ENCODE measurements at places on chromosomes 12 and 14. TPM values are rescaled to one million over a fixed set of nuclear protein-coding genes. Genes with fewer than 3 reads are reported as not detected.

DNA sequence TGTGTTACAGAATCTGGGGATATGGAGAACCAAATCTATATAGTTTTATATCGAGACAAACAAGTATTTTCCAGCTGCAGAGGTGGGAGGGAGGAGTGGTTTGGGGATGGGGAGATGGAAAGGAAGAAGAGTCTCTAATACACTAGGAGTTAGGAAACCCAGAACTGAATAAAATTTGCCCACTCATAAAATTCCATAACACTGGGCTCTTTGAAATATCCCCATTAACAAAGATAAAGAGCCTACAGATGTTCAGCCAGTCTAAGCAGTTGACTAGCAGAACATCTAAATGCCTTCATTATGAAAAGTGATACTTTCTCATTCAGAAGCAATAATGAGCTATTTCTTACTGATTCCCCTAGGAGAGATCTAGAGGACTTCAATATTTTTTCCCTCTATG, 151.7 kb upstream of the GZMB start:
- no peak for DNase-seq

- DNase-seq = no peak
Observed at GRCh38 chr14:95936041-95936440, 59.4 kb downstream of the TUNAR start.

Gene TAPBPL
- 51.4 TPM for total RNA-seq

DNA sequence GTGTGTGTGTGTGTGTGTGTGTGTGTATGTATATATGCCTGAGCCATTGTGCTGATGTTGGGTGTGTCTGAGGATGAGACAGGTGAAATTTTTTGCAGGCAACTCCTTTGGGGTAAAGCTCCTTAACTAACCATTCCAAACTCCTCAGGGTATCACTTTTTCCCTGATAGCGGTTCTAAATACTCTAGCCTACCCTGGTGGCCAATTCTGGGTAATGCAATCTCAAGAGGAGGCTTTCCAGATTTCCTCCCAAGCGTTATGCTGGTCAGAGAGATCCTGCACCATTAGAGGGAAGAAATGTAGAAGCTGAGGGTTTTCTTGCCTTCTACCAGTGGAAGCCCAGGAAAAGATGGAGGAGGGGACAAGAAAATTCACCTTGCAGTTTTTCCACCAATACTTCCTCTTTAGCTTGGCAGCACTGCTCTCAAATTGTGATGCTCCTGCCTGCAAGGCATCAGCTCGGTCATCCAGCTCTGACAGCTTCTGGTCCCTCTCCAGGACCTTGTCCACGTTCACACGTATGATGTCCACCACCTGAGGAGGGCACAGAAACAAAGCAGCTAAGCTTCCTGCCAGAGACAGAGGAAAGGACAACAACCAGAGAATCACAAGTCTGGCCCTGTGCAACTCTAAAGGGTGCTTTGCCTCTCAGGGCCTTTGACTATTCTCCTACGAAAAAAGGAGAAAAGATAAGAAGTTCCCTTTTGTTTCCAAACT, 4.9 kb downstream of the VAMP1 start:
- DNase-seq = peak; percentile 85

Gene HHIPL1
- not detected for total RNA-seq

GRCh38 chr14:103239751-103240150, 94.3 kb upstream of the EIF5 start:
- no peak for DNase-seq

Gene BICDL1
- total RNA-seq = 37.1 TPM

DNA sequence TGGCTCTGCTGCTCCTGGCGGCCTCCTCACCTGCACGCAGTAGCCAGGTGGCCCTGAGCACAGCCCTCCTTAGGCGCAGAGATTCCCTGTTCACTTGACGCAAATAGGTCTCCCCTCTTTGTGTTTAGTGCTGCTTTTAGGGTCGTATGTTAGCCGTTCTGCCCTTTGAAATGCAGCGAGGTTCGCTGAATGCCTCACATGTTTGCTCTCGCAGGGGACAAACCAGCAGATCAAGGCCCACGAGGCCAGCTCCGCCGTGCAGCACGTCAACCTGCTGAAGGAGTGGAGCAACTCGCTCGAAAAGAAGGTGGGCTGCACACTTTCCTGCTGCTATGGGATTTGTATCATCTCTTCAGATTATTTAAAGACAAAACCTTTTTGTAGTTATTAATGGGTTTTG, 31.4 kb upstream of the AMN start:
- DNase-seq = no peak

- peak; percentile 74 for DNase-seq
Observed at GRCh38 chr12:2682296-2683251, 112.2 kb upstream of the FKBP4 start.

DNA sequence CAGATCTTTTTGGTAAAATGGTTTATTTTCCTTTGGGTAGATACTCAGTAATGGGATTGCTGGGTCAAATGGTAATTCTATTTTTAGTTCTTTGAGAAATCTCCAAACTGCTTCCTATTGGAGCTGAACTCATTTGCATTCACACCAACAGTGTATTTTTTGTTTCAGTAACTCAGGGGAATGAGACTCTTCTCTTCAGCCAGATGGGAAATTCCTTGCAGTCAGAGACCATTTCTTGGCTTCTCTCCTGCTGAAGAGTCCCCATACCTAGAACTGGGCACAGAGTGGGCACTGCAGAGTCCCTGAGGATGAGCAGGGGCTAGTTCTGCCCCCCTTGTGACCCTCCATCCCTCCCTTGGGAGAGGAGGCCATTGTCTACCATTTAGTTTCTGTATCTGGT, 10.8 kb downstream of the SDSL start:
- no peak for DNase-seq

Gene RAP1B
- total RNA-seq = 664 TPM
